AG08396 (cell line): ENCODE measurements at places on chromosomes 5 and 9.

GRCh38 chr9:37800631-37801286, at the start of gene DCAF10:
Gene DCAF10, plus strand, starts transcription at chr9:37800797. Its CDS starts 70 bp downstream, at chr9:37800867.
- DNase-seq = peak; percentile 91

DNA sequence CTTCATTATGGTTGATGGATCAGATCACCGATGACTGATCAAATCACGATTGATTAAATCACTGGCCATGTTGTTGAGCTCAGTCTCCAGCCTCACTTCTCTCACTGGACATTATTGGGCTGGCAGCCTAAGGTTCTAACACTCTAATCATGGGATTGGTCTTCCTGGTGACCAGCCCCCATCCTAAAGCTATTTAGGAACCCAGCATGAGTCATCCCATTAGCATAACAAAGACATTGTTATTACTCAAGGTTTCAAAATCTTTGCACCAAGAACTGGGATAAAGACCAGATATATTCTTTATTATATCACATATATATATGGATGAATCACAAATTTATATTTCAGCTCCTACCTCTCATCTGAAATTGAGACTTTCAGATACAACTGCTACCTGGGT, 272.1 kb upstream of the IL12B start:
- no peak for DNase-seq

DNA sequence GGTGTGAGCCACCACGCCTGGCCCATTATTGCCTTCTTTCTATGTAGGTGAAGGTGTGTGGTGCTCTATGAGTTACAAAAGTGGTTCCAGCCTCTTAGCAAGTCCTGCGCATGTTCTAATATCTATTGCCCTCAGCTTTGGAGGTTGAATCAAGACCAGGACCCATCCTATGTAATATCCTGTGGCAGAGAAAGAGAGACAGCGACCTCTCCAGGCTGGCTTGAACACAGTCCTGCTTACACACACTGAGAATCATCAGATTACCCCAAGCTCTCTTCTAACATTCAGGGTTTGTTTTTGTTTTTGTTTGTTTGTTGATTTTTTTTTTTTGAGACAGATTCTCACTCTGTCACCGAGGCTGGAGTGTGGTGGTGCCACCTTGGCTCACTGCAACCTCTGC, 94.7 kb upstream of the OSMR start:
- no peak for DNase-seq

DNA sequence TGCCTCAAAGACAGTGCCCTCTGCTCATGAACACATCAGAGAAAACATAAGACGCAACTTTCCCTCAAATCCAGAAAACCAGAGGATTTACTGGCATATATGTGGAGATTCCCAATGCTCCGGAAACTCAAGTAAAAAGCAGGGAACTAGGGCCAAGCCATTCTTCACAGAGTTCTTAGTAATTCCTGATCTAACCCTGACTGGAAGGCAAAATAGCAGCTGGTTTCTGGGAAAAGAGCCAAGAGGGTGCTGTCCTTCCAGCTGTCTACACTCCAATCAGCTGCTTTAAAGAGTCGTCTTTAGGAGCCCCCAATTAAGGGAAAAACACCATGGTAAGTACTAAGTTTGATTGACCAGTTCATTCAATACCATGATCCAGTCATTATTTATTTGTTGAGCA, 49.6 kb downstream of the GNA14 start:
- no peak for DNase-seq

- no peak for DNase-seq
Observed at GRCh38 chr5:128192368-128192767, 108.8 kb downstream of the SLC12A2 start.

GRCh38 chr9:136697821-136698526, 10.7 kb upstream of the AGPAT2 start:
- no peak for DNase-seq

DNA sequence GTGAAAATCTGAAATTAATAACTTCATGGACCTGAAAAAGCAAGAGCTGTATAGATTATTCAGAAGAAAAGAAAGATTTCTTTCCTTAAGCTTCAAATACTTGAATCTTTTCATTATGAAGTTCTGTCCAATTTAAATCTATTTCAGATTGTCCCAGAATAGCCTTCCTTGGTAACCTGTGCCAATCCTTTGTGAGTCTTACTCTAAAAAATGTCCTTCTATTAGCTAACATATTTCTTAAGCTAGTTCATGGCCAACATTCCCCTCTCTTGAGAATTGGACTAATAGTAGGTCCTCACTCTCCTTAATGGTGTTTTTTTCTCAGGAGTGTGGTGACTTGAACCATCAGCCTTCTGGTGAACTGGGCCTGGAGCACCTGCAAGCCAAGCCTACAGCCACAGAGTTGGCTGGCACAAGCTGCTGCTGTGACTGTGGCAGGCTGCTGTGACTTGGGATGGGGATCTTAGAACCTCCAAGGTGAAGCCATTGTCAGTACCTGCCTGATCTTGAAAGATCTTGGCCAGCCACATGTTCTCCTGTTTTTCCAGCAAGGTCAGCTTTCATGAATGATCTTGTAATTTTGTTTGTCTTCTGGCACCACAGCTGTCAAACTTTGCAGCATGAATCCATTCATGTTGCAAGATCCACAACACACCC, 262.6 kb upstream of the MAP3K1 start:
- DNase-seq = no peak

GRCh38 chr9:99181621-99182020, 40.1 kb downstream of the ALG2 start:
- no peak for DNase-seq

GRCh38 chr5:93611976-93612854, 29.2 kb downstream of the NR2F1 start:
- DNase-seq = peak; percentile 56

DNA sequence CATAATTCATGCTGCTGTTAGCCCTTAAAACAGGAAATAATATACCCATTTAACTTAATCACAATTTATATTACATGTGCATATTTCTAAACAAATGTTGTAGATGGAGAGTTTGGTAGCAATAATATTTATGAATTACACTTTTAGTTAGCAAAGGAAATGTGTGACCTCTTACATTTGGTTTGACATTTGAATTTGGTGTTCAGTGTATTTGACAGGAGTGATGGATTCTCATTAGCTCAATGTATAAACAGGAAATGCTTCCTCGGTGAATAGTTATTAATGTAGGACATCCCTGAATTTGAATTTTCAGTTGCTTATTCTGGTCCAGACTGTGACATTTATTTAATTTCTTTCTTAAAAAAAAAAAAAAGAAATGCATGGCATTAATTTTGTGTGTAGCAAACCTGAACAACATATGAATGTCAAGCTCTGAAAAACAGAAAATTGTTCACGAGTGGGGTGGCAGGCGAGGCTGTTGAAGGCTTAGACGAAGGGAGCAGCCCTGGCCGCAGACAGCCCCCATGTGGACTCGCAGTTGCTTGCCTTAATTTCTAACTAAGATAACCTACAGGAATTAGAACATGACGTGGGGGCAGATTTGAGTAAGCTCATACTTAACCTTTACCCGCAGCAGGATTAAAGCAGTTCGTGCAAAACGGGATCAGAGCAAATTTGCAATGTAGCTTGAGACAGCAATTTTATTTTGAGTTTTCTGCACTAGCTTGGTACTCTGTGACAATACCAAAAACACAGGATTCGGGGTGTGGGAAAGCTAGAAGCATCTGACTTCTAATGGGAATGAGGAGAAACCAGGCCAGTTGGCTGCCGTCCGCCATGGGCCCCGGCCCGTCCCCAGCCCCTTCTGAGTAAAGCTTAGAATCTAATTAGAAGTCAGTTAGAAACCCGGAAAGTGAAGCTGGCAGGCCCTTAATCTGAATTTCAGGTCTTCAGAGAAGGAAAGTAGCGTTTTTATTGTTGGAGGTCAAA, 134.3 kb downstream of the MACROH2A1 start:
- no peak for DNase-seq

DNA sequence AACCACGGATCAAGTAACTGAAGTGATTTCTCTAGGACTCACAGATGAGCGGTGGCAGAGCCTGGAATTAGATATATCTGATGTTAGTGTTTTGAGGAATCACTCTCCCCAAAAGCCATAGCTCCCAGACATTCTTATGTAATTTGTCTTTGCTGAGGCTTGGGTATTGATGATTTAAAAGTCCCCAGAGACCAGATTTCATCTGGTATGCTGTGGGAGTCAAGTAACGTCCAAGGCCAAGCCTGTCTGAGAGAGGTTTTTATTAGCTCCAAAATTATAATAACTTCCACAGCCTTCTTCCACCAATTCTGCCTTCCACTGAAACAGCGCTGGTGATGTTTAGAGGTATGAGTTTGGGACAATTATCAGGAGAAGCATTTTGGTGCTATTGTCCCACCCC, 21.3 kb upstream of the KCNIP1 start:
- DNase-seq = no peak

DNA sequence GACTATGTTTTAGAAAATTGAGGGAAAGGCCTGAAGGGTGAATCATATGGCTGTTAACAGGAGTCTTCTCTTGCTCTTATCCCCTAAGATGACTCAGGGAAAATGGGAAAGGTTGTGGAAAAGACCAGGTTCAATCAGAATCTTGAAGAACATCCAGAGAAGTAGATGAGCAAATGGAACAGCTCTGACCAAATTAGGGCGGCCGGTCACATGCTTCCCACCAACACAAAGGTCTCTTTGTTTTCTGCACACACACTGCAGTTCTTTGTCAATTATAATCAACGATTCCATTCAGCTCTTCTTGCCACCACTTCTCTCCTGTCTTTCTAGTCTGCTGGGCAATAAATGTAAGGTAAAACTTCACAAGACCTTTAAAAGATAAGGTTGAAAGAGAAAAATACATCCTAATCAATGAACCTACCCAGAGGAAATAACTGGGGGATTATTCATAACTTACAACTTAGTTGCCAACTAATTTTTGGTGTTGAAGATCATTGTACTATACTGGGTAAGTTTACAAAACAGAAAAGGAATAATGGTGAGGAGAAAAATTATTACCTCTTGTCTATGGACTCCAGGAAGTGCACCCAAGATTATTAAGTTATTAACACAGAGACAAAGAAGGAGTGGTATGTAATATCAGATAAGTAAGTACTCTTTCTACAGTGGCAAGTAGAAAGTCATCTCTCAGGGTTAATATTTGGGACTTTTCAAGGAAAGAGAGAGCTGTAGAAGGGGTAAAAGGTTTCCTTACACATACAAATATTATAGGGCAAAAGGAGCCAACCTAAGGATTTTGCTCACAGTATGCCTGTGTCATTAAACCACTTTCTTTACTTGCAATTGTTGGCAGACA, 441.9 kb upstream of the PIK3R1 start:
- no peak for DNase-seq

GRCh38 chr5:153542536-153542935, 52.1 kb downstream of the GRIA1 start:
- no peak for DNase-seq

- no peak for DNase-seq
Observed at GRCh38 chr9:83656032-83656680, 33.2 kb downstream of the IDNK start.

- no peak for DNase-seq
Observed at GRCh38 chr5:61370506-61370905, 38.4 kb downstream of the ZSWIM6 start.

DNA sequence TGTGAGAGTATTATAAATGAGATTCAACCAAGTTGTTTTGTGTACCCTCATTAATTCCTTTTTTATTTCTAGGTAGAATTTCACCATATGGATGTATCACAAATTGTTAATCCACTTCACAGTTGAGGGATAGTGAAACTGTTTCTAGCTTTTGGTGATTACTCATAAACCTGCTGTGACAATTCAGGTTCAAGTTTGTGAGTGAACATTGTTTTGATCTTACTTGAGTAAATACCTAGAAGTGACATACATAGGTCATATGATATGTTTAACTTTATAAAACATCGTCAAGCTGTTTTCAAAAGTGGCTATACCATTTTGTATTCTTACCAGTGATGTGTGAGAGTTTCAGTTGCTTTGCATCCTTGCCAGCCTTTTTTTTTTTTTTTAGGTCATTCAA, 112.9 kb downstream of the CAMK4 start:
- DNase-seq = no peak

- DNase-seq = no peak
Observed at GRCh38 chr9:38214432-38214831, 145.4 kb upstream of the SHB start.
